Pulmonary artery endothelial cell (primary cell): ENCODE measurements at places on chromosomes 7 and 10. TPM values are rescaled to one million over a fixed set of nuclear protein-coding genes. Genes with fewer than 3 reads are reported as not detected.

DNA sequence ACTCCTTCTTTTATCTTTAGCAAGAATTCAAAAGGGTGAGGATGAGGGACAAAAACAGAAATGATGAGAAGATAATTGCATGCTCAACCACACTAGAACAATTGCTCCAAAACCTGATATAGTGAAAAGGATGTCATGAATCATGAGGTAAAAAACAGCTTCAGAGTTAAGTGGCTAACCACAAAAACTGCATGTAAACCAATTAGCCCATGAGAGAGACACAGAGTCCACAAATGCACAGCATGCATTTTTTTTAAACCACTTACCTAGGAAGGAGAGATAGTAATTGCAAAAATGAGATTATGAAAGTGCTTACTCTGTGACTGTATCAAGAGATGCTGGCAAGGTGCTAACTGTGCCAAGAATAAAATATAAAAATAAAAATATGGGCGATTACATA lies 132.9 kb downstream of the MBL2 start:
- DNase-seq = no peak

DNA sequence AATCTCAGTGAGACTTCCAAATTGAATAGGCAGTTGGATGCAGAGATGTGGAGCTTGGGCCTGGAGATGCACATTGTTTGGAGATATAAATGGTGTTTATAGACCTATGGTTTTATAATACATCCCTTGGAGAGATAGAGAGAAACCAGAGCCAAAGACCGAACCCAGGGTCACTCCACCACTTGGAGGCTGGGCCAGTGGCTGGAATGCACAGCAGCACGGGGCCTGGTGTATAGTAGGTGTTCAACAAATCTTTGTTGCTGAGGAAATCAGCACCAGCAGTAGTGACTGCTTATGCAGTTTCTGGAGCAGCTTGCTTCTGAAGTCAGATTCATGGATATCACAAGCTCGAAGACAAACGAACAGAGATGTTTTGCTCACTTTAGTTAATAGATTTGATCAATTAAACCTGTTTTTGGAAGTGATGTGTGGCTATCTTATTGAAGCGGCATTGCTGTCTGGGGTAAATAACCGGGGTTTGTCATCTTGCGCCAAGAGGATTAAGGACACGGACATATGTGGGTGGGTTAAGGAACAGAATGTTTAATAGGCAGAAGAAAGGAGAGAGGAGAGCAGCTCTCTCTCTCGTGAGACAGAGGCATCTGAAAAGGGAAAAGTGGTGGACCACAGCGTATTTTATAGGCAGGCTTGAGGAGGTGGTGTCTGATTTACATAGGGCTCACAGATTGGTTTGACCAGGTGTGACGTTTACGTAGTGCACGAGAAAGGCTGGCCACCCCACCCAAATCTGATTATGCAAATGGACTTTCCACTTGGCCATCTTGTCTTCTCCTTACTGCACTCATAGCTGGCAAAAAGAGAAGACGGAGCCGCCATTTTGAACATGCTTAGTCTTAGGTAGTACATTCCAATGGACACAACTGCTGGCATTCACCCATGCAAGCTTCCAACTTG lies 11.1 kb downstream of the RBP4 start:
- DNase-seq = no peak

DNA sequence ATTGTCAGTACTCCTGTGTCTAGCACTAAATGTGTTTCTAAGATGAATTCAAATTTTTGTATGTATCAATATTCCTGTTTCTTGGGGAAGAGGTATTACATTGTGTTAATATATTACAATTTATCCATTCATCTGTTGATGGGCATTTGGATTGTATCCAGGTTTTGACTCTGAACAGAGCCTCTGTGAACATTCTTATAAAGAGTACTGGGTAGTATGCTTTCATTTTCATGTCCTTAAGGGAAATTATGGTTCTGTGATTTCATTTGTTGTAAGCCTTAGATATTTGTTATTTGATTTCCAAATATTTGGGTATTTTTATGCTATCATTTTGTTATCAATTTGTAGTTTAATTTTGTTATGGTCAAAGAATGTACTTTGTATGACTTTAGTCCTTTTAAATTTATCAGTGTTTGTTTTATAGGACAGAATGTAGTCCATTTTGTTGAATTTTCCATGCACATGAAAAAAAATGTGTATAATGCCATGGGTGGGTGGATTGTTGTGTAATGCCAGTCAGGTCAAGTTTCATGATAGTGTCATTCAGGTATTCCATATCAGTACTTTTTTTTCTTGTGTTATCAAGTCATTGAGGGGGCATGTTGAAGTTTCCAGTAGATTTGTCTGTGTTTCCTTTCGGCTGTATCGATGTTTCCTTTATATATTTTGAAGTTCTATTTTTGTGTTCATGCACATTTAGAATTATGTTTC lies 38.4 kb downstream of the STAM start:
- DNase-seq = no peak

GRCh38 chr10:93075369-93076221 lies 1.9 kb downstream of the CYP26A1 start:
- DNase-seq = no peak

GRCh38 chr7:50342616-50343114 lies 38.1 kb downstream of the IKZF1 start:
- no peak for DNase-seq

GRCh38 chr10:132163278-132163765 lies 23.4 kb upstream of the DPYSL4 start:
- DNase-seq = no peak

- DNase-seq = no peak
These were observed 84.7 kb downstream of the SNX10 start for GRCh38 chr7:26376175-26376917.

- no peak for DNase-seq
These were observed 48.7 kb downstream of the SEMA3A start for GRCh38 chr7:84145892-84146291.

- no peak for DNase-seq
These were observed 11.2 kb downstream of the ZFYVE27 start for GRCh38 chr10:97748116-97748515.

DNA sequence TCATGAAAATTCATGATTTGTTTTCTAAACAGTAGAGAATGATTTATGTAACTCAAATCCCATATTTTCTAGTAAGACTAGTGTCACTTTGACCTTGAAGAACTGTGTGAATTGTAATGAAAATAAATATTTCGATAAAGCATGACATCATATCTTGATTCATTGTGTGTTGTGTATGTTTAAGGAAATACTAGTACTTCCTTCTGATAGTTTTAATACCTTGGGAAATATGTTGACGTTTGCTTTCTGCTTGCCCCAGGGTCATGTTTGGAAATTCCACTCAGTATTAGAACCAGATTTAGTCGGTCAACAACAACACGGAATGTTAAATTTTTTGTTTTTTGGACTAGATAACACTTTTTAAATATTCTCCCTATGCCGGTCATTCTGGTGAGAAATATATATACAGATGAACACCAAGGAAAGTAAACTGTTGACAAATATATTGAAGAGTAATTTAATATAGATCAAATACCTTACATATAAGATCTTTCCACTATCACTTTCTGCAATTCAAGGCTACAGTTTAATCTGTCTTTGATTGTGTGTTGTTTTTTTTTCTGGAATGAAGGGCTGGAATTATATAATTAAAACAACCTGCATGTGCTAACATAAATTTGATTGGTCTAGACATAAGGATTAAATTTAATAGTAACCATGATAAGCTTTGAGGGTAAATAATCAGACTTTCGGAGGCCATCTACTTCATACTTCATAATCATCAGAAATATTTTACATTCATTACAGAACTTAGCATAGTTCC lies 126.2 kb downstream of the MDFIC start:
- peak; percentile 72 for DNase-seq

DNA sequence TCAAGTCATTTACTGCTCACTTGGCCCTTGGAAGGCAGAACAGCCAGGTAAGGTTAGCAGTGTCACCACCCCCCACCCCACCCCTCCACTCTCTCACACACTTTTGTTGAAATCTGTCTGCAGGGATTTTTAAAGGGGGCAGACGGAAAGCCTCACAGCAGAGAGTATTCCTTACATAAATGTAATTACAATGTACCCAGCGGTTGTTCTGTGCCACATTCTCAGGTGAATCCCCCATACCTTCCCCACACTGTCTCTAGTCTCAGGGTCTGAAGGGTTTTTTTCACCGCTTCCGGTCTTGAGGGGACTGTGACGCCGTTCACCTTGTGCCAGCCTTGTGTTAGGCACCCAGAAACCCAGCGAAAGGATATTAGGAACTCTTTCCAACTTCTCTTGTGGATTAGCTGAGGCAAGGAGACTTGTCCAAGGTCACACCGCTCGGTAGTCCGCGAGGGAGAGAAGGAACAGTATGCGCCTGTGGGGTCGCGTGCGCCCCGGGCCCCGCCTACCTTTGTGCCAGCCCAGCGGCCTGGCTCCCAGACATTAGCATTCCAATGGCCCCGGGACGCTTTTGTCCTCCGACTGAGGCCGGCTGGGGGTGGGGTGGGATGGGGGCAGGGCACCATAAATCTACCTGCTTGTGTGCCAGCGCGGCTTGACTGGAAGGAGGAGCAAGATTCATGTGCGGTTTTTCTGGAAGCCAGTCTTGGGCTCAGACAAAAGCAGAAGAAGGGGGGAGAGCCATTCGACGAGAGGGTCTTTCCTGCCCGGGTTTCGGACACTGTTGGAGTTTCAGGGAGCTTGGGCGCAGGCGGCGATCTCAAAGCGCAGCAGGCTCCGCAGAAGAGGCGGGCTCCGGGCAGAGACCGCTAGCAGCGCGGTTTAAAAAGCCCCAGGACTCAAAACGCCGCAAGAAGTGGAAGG lies 4.5 kb downstream of the NEUROG3 start:
- no peak for DNase-seq

DNA sequence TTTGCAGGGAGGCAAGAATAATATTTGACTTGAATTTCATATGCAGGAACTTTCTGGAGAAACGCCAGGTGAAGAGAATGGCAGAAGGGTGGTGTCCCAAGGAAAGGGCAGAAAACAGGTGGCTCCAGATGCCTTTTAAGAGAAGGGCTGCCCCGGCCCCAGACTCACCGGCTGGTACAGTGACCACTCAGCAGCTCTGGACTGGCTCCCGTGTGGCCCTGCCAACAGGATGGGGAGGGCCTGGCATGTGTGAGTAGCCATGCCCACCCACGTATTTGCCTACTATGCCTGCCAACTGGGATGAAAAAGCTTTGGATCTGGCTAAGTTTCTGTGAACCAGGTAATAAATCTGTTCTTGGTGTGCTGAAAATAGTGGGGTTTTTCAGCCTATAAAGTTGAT lies 159.5 kb downstream of the PRKAG2 start:
- DNase-seq = no peak

TSPAN33 gene
- total RNA-seq = 0.07 and 0.28 TPM in 2 replicates

TUBB8 gene
- not detected in 2 replicates for total RNA-seq

CYP3A4 gene
- not detected in 2 replicates for total RNA-seq

GRID1 gene
- not detected in 2 replicates for total RNA-seq
